Activated CD4-positive, alpha-beta memory T cell treated with anti-CD3 and anti-CD28 coated beads, Interleukin-2, amount 10 ng/mL, durations not matched to agents 7 days and 5 days (primary cell): ENCODE measurements at places on chromosomes 4 and X. TPM values are rescaled to one million over a fixed set of nuclear protein-coding genes. Genes with fewer than 3 reads are reported as not detected.
A peak's percentile ranks its signal among the peaks of the same experiment; 100 is the strongest.

The BTK gene
- 0.10 TPM for total RNA-seq

The NSG1 gene
- 7.0 TPM for total RNA-seq

The LANCL3 gene
- total RNA-seq = 0.18 TPM

The SYTL4 gene
- total RNA-seq = not detected

The GAGE12F gene
- total RNA-seq = not detected

The NOX1 gene
- not detected for total RNA-seq

The TCEAL5 gene
- total RNA-seq = not detected

The STBD1 gene
- total RNA-seq = 5.5 TPM

The ZFX gene
- 40.8 TPM for total RNA-seq

GRCh38 chr4:123488916-123489315, 92.3 kb downstream of the SPRY1 start:
- no peak for DNase-seq
- peaks cover 12% of the 10 kb centered on the region for H3K27me3 ChIP-seq
- H3K4me3 ChIP-seq = no peak overlapping the region
- no peaks in the 10 kb centered on the region for H3K36me3 ChIP-seq
- no peak overlapping the region for H3K27ac ChIP-seq

DNA sequence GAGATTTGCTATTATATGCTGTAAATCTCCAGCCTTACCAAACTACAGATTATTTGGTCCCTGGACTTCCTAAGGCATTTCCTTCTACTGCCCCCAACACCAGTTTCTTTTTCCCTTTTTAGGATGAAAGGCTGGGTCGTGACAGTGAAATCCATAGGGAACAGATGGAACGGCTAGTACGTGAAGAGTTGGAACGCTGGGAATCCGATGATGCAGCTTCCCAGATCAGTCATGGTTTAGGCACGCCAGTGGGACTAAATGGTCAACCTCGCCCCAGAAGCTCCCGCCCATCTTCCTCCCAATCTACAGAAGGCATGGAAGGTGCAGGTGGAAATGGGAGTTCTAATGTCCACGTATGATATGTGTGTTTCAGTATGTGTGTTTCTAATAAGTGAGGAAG, 67.9 kb downstream of the PKD2 start:
- no peak for DNase-seq
- no peaks in the 10 kb centered on the region for H3K4me1 ChIP-seq
- no peak overlapping the region for H3K27ac ChIP-seq
- peaks cover 49% of the 10 kb centered on the region for H3K36me3 ChIP-seq
- no peaks in the 10 kb centered on the region for H3K27me3 ChIP-seq

DNA sequence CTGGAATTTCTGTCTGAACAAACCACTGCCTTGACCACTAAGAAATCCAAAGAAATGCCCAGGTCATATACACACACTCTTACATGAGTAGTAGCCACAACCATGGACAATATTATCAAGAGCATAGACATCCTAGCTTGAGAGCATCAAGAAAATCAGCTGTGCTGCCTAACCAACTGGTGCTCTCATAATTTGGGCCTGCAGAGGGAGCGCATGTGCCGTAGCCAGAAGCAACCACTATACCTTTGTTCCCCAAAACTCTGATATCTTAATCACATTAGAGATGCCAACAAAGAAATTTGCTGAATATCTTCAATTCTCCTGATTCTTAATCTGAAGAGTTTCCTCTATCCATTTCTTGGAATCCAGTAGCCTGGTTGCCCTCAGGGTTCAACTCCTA, 163.6 kb downstream of the ZNF674 start:
- peak; percentile 33 for DNase-seq
- H3K4me1 ChIP-seq = no peaks in the 10 kb centered on the region
- H3K36me3 ChIP-seq = no peaks in the 10 kb centered on the region
- no peak overlapping the region for H3K4me3 ChIP-seq
- H3K27me3 ChIP-seq = peaks cover 5% of the 10 kb centered on the region

- DNase-seq = no peak
- no peaks in the 10 kb centered on the region for H3K4me1 ChIP-seq
- no peak overlapping the region for H3K27ac ChIP-seq
- H3K4me3 ChIP-seq = no peak overlapping the region
- no peaks in the 10 kb centered on the region for H3K27me3 ChIP-seq
Observed at GRCh38 chr4:18980516-18981233, 959.1 kb upstream of the LCORL start.

- H3K4me1 ChIP-seq = no peaks in the 10 kb centered on the region
- no peaks in the 10 kb centered on the region for H3K27me3 ChIP-seq
- no peak overlapping the region for H3K4me3 ChIP-seq
- DNase-seq = no peak
- H3K36me3 ChIP-seq = no peaks in the 10 kb centered on the region
Observed at GRCh38 chrX:23964191-23964590, 56.4 kb downstream of the CXorf58 start.

- peaks cover 10% of the 10 kb centered on the region for H3K27me3 ChIP-seq
- DNase-seq = no peak
- H3K36me3 ChIP-seq = no peaks in the 10 kb centered on the region
- H3K27ac ChIP-seq = no peak overlapping the region
- H3K4me3 ChIP-seq = no peak overlapping the region
- H3K4me1 ChIP-seq = no peaks in the 10 kb centered on the region
Observed at GRCh38 chrX:154986826-154987575, 35.5 kb downstream of the F8 start.

DNA sequence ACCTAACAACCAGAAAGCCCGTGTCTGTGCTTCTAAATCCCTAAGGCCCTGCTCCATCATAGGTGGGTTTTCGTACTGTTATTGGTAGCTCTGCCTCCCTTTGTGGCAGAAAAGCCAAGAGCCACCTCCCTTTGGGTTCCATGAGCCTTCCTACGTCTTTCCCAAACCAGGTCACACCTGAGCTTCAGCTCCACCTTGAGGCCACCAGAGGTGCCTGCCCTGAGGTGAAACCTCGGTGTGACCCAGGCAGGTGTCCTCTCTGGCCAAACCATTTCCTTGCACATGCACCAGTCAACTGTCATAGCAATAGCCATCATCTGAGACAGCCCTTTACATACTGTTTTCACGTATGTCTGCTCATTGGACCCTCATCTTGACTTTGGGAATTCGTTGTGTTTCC, 188.0 kb upstream of the RBPJ start:
- DNase-seq = no peak
- no peaks in the 10 kb centered on the region for H3K27me3 ChIP-seq
- no peak overlapping the region for H3K4me3 ChIP-seq
- peak overlapping the region; percentile 79 for H3K27ac ChIP-seq
- H3K4me1 ChIP-seq = peaks cover 65% of the 10 kb centered on the region

DNA sequence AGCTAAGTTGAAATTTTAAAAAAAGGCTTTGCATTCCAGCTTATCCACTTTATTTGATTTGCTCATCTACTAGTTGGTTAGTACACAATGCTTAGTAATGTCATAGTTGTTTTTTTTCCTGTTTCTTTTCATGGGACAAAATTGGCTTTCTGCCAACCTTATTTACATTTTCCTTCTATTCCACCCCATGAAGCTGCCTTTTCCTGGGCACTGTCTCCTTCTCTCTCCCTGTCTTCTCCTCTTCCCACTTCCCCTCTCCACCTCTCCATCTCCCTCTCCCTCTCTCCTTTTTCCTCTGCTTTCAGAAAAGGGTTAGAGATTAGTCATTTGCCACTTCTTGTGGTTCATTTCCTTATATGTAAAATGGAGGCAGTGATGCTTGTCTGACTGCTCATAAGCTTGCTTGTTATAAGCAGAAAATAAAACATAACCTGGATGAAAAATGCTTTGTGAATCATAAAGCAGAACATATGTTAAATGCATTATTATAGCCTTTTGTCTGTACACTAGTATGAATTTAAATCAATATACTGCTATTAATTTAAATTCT, 181.9 kb downstream of the CEP135 start:
- H3K4me1 ChIP-seq = no peaks in the 10 kb centered on the region
- H3K36me3 ChIP-seq = no peaks in the 10 kb centered on the region
- peaks cover 12% of the 10 kb centered on the region for H3K27me3 ChIP-seq
- no peak overlapping the region for H3K4me3 ChIP-seq
- no peak for DNase-seq

GRCh38 chrX:130267956-130268448, 697 bp downstream of the ZNF280C start:
- DNase-seq = no peak
- H3K4me3 ChIP-seq = peak overlapping the region; percentile 85
- peaks cover 31% of the 10 kb centered on the region for H3K4me1 ChIP-seq
- peaks cover 6% of the 10 kb centered on the region for H3K36me3 ChIP-seq

- H3K4me3 ChIP-seq = no peak overlapping the region
- no peak overlapping the region for H3K27ac ChIP-seq
- H3K36me3 ChIP-seq = no peaks in the 10 kb centered on the region
- H3K4me1 ChIP-seq = no peaks in the 10 kb centered on the region
- no peak for DNase-seq
- H3K27me3 ChIP-seq = no peaks in the 10 kb centered on the region
Observed at GRCh38 chrX:30791296-30792278, 97.5 kb downstream of the TAB3 start.

GRCh38 chr4:37760840-37761239, 65.6 kb upstream of the PGM2 start:
- no peaks in the 10 kb centered on the region for H3K36me3 ChIP-seq
- peaks cover 13% of the 10 kb centered on the region for H3K4me1 ChIP-seq
- no peak for DNase-seq

DNA sequence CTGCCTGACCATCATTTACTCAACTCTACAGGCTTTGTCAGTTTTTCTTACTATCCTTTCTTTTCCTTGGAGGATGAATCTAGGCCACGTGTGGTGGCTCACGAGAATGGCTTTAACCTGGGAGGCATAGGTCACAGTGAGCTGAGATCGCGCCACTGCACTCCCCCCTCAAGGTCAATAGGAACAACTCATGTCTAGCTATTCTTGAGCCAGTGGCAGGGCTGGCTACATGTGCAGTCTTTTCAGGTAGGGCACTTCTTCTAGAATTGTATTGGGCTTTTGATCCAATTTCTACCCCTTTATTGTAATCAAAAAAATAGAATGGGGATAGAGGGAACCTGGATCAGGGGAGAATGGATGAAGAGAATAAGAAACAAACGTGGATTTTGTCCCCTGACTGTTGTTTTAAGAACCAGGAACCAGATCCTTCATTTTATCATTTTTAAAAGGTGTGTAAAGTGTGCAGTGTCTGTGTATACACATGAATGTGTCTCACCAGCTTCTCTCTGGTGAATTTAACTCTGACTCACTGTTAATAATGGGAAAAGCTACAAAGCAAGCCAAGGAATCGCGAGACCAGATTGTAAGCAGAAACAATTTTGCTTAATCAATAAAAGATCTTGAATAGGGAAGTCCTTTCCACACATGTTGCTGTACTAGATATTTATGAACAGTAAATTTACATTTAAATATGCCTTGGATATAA, 283.9 kb upstream of the GPC4 start:
- H3K36me3 ChIP-seq = no peaks in the 10 kb centered on the region
- DNase-seq = no peak
- no peak overlapping the region for H3K27ac ChIP-seq
- peaks cover 4% of the 10 kb centered on the region for H3K27me3 ChIP-seq
- H3K4me1 ChIP-seq = no peaks in the 10 kb centered on the region

DNA sequence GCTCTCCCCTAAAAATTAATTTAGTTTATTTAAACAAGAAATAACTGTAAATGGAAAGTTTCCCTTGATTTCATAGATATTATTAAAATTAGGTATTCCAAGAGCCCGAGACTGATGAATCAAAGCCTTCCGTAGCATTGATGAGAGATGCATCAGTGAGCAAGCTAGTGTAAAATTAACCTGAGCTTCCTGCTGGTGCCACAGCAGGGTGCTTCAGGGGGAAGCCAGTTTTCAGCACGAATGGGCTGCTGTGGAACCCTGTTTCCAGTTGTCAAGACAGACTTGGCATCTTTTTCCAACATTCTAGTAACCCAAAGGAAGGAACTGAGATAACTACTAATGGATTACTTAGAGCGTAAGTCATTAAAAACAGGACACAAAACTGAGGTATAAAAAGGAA, 221.7 kb downstream of the RBMX2 start:
- no peak overlapping the region for H3K27ac ChIP-seq
- no peaks in the 10 kb centered on the region for H3K27me3 ChIP-seq
- H3K36me3 ChIP-seq = no peaks in the 10 kb centered on the region
- no peak for DNase-seq
- H3K4me3 ChIP-seq = no peak overlapping the region

DNA sequence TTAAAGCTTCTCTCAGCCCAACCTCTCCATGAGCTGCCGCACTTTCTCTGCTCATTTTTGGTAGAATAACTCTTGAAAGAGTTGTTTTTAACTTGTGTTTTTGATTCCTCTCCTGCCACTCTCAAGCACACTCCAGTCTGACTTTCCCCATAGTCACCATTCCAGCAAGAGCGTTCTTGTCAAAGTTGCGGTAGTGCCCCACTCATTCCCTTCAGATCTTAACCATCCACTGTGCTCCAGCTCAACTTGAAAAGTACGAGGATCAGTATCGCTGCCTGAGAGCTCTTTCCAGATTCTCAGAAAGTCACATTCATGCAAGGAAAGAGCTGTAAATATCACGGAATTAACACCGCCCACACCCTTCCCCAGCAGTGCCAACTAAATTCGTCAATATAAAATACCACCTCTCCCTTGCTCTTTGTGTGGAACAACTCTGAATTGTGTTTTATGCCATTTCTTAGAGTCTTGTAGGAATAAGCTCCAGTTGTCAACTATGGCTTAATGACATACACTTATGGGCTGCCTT, 59.7 kb upstream of the IL15 start:
- H3K4me1 ChIP-seq = no peaks in the 10 kb centered on the region
- no peak overlapping the region for H3K27ac ChIP-seq
- no peak for DNase-seq
- H3K27me3 ChIP-seq = peaks cover 2% of the 10 kb centered on the region

- no peak overlapping the region for H3K4me3 ChIP-seq
- no peaks in the 10 kb centered on the region for H3K27me3 ChIP-seq
- no peaks in the 10 kb centered on the region for H3K4me1 ChIP-seq
- DNase-seq = no peak
- H3K27ac ChIP-seq = no peak overlapping the region
- H3K36me3 ChIP-seq = no peaks in the 10 kb centered on the region
Observed at GRCh38 chr4:116838609-116839008, 246.8 kb downstream of the TRAM1L1 start.

DNA sequence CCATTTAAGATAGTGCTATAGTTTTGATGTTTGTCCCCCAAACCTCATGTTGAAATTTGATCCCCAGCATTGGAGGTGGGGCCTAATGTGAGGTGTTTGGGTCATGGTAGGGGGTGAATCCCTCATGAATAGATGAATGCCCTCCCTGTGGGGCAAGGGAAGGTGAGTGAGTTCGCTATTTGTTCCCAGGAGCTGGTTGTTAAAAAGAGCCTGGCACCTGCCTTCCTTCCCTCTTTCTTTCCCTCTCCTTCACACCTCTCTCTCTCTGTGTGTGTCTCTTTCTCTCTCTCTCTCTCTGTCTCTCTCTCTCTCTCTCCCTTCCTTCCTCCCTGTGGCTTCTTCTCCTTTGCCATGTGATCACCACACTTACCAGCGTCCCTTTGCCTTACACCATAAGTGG, 160.7 kb downstream of the AASDH start:
- no peaks in the 10 kb centered on the region for H3K36me3 ChIP-seq
- no peak overlapping the region for H3K4me3 ChIP-seq
- DNase-seq = no peak
- H3K4me1 ChIP-seq = no peaks in the 10 kb centered on the region
- peaks cover 7% of the 10 kb centered on the region for H3K27me3 ChIP-seq
- H3K27ac ChIP-seq = no peak overlapping the region

- peaks cover 35% of the 10 kb centered on the region for H3K4me1 ChIP-seq
- peaks cover 15% of the 10 kb centered on the region for H3K27me3 ChIP-seq
- H3K4me3 ChIP-seq = no peak overlapping the region
- peaks cover 7% of the 10 kb centered on the region for H3K36me3 ChIP-seq
- H3K27ac ChIP-seq = no peak overlapping the region
Observed at GRCh38 chr4:38453253-38453881, 210.6 kb upstream of the KLF3 start.

- no peak overlapping the region for H3K27ac ChIP-seq
- no peaks in the 10 kb centered on the region for H3K4me1 ChIP-seq
- no peak for DNase-seq
- H3K36me3 ChIP-seq = no peaks in the 10 kb centered on the region
- H3K4me3 ChIP-seq = no peak overlapping the region
Observed at GRCh38 chr4:5497489-5497888, 210.9 kb downstream of the EVC2 start.
